ENCODE measurements at places on chromosomes 6 and 20.

DNA sequence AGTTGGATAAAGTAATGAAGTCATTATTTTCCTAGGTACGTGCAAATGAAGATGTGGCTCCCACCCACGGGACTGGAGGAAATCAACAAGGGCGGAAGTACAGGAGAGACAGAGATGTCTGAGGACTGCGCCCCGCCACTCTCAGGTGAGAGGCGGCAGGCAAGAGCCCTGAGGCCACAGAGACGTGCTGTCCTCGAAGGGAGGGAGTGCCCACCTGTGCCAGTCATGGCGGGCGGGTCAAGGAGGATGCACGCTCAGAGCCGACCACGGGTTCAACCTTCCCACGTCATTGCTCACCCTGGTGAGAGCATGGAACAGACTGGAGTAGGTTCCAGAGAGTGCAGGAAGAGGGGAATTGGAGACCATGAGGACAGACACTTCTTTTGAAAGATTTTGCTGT, 12.7 kb downstream of the CST8 start:
- no peak for DNase-seq

GRCh38 chr20:25214426-25214790, 18.9 kb downstream of the ENTPD6 start:
- no peak for DNase-seq

DNA sequence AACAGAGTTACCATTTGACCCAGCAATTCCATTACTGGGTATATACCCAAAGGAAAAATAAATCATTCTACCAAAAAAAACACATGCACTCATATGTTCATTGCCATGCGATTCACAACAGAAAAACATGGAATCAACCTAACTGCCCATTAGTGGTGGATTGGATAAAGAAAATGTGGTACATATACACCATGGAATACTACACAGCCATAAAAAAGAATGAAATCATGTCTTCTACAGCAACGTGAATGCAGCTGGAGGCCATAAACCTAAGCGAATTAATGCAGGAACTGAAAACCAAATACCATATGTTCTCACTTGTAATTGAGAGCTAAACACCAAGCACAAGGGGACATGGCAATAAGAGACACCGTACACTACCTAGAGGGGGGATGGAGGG, 12.5 kb downstream of the RALGAPA2 start:
- no peak for DNase-seq

DNA sequence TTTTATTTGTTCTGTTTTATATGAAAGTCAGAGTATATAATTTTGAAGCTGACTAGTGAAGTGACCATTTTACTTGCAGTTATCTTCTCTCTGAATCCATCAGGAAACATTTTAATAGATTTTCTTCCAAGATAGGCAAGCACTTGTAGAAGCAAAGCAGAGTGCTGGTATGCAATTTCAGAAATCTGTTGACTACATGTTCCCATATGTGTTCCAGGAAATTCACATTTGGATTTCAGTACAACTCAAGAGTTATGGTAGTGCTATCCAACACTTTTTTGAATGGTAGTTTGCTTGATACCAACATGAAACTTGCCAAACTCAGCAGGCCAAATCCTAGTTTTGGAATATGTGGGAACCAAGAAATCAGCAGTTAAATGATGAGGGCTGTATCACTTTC, 94.0 kb downstream of the CENPW start:
- DNase-seq = no peak

DNA sequence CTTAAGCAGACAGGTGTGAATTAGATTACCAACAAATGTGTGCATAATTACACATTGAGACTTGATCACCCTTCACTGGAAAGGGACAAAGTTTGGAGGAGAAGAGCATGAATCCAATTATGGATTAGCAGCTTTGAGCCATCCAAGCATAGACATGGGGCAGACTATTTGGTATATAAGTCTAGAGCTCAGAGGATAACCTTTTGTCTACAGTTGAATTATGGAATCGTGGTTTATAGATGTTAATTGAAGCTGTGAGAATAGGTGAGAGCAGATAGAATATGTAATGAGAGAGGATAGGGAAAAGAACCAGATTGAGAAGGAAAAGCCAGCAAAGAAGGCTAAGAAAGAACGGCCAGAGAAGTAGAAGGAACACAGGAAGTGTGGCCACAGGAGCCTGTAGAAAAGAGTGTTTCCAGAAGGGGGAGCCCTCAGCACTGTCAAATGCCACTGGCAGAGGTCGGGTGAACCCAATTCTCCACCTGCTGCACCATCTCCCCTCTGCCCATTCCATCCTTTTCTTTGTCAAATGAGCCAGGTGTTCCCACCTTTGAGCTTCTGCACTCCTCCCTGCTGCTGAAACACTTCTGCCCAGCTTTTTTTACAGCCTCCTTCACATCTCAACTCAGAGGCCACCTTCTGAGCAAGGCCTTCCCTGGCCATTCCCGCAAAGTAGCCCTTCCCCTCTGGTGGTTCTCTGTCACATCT, 7.3 kb downstream of the DNTTIP1 start:
- DNase-seq = peak; percentile 51

- no peak for DNase-seq
Observed at GRCh38 chr6:104597541-104598050, 262.1 kb downstream of the HACE1 start.

DNA sequence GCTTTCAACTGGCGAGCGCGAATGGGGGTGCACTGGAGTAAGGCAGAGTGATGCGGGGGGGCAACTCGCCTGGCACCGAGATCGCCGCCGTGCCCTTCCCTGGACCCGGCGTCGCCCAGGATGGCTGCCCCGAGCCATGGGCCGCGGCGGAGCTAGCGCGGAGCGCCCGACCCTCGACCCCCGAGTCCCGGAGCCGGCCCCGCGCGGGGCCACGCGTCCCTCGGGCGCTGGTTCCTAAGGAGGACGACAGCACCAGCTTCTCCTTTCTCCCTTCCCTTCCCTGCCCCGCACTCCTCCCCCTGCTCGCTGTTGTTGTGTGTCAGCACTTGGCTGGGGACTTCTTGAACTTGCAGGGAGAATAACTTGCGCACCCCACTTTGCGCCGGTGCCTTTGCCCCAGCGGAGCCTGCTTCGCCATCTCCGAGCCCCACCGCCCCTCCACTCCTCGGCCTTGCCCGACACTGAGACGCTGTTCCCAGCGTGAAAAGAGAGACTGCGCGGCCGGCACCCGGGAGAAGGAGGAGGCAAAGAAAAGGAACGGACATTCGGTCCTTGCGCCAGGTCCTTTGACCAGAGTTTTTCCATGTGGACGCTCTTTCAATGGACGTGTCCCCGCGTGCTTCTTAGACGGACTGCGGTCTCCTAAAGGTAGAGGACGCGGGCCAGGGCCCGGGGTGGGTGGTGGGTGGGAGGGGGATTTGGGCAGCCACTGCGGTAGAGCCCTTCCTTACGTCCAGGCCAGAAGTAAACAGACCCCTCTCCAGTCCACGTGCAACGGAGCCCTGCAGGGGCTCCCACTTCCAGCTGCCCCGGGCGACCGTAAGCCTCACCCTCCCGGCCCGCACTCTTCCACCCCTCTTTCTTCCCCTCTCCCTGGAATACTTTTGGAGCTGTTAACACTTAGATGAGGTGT, 998 bp downstream of the BMP2 start:
- DNase-seq = no peak

- peak; percentile 19 for DNase-seq
Observed at GRCh38 chr6:126923807-126924206, 194.7 kb upstream of the RSPO3 start.

DNA sequence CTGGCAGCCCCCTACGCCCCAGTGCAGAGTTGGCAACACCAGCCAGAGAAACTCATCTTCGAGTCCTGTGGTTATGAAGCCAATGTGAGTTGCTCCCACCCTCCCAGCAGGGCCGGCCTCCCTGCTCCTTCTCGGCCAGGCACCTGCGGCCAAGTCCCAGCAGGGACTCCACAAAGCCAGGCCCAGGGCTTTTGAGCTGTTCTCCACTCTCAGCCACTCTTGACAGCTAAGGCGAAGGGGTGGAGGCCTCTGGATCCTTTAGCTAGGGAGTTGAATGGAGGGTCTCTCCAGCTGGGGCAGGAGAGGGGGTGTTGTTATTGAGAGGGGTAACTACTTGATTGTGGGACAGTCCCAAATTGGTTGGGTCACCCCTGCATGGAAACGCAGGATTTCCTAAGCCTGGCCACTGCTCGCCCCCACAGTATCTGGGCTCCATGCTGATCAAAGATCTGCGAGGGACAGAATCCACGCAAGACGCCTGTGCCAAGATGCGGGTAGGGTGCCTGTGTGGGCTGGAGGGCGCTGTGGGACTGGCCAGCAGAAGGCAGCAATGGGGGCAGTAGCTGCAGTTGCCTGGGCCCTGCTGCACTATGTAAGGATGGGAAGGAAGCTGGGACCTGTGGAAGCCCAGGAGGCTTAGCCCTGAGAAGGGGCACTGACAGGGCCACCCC, 58.3 kb downstream of the TCP11 start:
- no peak for DNase-seq

- DNase-seq = no peak
Observed at GRCh38 chr6:20402092-20402341, 338 bp downstream of the E2F3 start.

GRCh38 chr6:165999279-165999678, 168.4 kb downstream of the TBXT start:
- no peak for DNase-seq

- DNase-seq = no peak
Observed at GRCh38 chr6:137087902-137088301, 43.1 kb upstream of the IL20RA start.

GRCh38 chr6:112639391-112639831, 292.3 kb downstream of the RFPL4B start:
- DNase-seq = no peak

GRCh38 chr6:27865850-27866356, 46.3 kb downstream of the OR2B2 start:
- DNase-seq = no peak

- peak; percentile 42 for DNase-seq
Observed at GRCh38 chr6:6918216-6918983, 189.4 kb upstream of the RREB1 start.

DNA sequence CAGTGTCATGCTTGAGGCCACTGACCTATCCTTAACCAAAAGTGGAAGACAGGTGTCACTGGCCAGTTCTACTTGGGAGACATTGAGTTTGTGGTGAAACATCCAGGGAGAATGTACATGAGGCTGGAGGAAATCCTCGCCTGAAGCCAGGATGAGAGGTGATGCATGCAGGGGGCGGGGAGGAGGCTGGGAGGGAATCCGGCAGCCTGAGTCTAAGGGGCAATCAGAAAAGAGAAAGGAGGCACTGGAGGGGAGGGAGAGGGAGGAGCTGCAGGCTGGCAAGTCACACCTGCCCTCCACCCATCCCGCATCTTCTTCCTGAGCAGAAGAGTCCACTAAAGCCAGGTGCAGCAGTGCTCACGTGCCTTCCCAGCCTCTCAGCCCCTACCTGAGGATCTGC, 14.9 kb upstream of the DDO start:
- no peak for DNase-seq

GRCh38 chr6:153503810-153504209, 372.7 kb upstream of the RGS17 start:
- no peak for DNase-seq

- DNase-seq = no peak
Observed at GRCh38 chr20:43358811-43359210, 98.9 kb upstream of the SRSF6 start.
